ENCODE measurements at places on chromosomes 1 and 21.

DNA sequence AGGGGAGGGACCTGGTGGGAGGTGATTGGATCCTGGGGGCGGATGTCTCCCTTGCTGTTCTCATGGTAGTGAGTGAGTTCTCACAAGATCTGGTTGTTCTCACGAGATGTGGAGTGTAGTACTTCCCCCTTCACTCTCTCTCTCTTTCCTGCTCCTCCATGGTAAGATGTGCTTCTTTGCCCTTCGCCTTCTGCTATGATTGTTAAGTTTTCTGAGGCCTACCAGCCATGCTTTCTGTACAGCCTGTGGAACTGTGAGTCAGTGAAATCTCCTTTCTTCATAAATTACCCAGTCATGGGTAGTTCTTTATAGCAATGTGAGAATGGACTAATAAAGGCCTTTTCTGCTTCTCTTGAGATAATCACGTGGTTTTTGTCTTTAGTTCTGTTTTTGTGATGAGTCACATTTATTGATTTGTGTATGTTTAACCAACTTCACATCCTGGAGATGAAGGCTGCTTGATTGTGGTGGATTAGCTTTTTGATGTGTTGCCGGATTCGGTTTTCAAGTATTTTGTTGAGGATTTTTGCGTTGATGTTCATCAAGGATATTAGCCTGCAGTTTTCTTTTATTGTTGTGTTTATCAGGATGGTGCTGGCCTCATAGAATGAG, 45.5 kb downstream of the RABGAP1L start:
- DNase-seq: no peak

DNA sequence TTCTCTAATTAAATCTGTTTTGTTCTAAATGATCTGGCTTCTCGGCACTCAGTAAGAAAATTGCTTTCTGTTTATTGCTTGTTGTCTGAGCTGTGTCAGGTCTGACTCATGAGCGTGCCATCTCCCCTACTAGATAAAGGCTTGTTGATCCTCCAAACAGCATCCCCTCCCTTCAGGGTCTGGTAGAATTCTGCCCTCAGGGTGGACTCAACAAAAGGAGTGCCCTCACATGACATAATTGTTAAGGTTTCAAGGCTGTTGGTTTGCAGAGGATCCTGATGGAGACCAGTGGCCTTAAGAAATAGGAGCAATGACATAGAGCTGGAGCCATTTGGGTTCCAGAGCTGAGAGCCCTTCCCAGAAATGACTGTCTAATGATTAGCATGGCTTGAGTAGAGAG, 36.0 kb upstream of the ATP2B4 start:
- DNase-seq: no peak

- peak; percentile 14 for DNase-seq
These were observed 89.0 kb upstream of the PPM1J start for GRCh38 chr1:112803906-112804762.

- DNase-seq: no peak
These were observed 54.4 kb downstream of the DISC1 start for GRCh38 chr1:231681006-231681405.

- DNase-seq: no peak
These were observed 30.6 kb upstream of the NEK7 start for GRCh38 chr1:198125995-198126735.

DNA sequence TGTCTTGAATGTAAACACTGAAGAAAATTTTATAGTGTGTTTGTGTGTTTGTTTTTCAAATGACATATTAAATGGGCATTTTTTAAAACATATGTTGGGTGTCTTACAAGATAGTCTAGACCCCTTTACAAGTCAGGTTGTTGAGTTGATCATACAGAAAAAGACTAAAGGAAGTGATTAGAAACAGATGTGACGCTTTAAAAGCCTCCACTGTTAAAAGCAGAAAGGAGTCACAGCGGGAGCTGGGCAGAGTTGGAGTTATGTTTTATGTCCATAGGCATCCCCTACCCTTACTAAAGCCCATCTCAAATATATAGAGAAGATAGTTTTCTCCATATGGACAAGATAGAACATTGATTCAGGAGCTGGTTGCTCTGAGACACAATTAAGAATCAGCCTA, 393.9 kb downstream of the PLPP3 start:
- DNase-seq: no peak

DNA sequence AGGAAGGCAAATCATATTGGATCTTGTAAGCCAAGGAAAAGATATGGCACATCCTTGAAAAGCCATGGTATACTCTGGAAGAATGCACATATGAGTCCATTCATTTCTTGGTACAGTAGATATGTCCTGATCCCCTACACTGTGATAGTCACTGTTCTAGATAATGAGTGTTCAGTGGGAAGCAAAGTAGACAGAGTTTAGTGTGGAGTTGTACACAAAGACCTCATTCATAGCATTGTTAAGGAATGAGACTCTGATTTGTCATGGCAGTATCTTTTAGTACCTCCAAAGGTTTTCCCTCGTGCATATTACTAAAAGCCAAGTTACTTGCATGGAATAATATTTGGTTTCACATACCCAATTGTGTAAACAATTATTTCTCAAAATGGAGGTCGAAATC, 204.7 kb downstream of the NFIA start:
- DNase-seq: no peak

GRCh38 chr1:91523482-91523881, 22.8 kb downstream of the CDC7 start:
- no peak for DNase-seq

DNA sequence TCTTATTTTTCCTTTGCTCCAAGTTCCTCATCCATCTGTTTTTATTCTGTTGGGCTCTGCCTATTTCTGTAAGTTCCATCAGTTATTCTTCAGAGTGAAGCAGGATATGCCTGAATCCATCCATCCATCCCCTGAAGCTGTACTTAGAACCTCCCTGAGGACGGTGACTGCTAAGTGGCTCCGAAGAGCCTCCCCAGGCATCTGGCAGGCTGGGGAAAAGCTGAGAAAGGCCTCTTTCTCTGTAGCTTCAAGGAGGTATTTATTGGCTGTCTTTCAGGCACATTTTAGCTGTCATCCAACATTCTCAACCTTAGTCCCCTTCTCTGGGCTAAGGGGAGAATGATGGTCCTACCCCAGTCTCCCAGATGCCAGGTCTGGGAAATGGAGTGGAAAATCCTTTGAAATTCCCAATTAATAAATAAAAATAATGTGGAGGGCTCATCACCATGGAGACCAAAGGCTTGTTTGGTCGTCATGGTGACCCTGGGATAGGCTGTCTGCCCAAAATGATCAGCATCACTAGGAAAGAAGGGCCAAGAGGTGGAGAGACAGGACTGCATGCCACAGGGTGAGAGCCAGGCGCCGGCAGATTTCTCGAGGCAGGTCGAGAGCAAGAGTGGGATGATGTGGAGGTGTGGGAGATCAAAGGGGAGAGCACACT, 82.0 kb downstream of the UBIAD1 start:
- no peak for DNase-seq

- no peak for DNase-seq
These were observed 180.7 kb upstream of the SGIP1 start for GRCh38 chr1:66353257-66353656.

DNA sequence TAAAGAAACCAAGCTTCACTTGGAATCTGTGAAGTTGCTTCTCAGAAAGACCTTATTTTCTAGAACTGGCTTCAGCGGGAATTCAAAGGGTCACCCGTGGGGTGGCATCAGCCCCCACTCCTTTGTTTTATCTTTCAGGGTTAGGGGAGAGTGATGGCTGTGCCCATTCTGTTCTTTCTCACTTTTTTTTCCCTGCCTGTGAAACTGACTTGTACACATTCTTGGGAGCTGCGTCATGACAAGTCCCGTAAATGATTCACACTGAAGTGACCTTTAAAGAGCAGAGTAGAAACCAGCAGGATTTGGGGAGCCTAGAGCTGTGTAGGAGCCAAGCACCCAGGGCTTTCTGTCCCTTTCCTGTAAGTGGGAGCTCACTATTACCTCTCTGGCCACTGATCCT, 43.8 kb downstream of the SLC44A3 start:
- peak; percentile 45 for DNase-seq

- DNase-seq: no peak
These were observed 39.0 kb upstream of the ATP1A1 start for GRCh38 chr1:116334015-116334547.

GRCh38 chr1:3771108-3772026, 1.2 kb upstream of the SMIM1 start:
- DNase-seq: no peak

DNA sequence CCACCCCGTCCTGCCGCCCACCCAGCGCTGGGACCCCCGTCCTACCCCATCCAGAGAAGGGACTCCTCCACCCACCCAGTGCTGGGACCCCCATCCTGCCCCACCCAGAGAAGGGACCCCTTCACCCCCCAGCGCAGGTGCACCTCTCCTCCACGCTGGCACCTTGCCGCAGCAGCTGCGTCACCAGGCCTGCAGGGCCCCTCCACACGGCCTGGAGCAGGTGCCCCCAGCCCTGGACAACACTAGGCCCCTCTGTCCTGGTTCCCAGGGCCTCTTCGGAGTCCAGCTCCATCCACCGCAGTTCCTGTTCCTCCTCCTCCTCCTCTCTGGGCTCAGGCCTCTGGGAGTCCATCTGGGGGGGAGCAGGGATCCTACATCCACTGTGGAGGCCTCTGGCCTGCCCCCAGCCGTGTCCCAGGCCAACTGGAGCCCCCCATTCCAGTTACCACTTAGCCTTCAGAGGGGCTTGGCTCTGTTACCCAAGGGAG, 378 bp downstream of the ANKRD65 start:
- DNase-seq: no peak

DNA sequence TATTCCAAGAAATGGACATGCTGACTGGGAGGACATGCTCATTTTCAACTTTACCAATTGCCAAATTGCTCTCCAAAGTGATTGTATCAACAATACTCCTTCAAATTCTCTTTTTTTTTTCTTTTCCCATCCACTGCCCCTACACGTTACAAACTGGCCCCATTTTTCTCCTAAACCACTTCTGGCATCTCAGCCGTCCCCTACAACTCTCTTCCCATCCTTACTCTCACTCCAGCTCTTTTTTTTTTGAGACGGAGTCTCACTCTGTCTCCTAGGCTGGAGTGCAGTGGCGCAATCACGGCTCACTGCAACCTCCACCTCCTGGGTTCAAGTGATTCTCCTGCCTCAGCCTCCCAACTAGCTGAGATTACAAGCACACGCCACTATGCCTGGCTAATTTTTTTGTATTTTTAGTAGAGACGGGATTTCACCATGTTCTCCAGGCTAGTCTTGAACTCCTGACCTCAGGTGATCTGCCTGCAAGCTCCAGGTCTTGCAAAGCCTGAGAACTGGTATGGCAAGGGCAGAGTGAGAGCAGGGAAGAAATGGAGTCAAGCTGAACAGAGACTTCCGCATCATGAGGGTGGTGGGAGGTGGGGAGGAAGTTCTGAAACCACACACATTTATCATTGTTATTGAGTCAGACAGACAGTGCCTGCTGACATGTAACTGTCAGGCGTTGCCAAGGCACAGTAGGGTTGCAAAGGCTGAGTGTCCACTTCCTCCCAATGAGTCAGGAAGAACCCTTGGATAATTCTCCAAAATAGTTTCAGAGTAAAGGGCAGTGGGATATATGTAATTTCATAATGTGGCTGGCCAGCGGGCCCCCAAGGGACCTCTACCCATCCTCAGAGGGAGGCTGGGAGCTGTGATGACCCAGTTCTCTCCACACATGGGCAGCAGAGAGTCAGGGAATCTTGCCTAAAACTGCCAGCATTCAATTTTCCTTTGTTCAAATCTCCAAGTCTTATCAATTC, 17.4 kb downstream of the CELA3A start:
- DNase-seq: no peak

DNA sequence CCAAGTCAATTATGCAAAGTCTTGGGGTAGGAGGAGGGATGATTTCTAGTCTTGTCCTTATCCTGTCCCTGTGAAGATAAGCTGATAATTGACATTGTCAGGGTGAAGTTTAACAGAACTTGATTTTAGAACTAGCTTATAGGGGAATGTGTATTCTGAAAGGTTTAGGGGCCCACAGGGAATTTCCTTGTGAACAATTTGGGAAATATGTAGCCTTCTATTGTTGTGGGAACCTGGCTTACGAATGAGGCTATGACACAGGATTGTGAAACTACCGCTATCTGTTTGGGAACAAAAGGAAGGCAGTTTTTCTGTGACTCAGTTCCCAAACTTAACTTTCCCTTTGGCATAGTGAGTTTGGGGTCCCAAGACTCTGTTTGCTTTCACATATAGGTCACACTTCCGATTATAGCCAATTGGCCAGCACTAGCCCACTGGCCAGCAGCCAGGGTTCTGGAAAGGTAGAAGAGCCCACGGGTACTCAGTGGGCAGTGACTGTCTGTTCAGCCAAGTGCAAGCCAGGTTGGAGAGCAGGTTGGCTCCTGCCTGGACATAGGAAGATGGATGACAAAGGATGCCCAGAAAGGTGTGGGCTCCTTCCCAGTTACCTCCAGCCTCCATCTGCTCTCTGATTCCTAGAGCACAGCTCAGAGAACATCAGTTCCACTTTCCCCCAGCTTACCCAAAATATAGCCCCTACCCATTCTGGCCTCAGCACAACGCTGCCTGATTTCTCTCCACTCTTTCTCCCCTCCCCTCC, 35.5 kb downstream of the H3-3A start:
- no peak for DNase-seq

DNA sequence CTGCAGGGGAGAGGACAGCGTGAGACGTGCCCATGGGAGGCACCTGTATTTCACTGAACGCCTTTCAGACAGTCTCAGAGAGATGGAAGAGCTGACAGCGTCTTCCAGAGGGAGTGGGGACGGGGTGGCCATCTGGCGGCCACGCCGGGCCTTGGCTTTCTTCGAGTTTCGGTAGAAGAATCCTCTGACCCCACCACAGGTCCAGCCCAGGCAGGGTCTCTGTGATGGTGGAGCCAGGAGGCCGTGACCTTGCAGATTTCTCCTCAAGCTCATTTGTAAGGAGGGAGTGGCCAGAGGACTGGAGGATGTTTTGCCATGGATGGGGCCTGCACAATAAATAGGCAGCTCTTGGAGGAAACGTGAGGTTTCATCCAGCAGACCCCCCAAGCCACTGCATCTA, 47.6 kb upstream of the ADARB1 start:
- DNase-seq: no peak

- no peak for DNase-seq
These were observed 98.3 kb upstream of the CD55 start for GRCh38 chr1:207223162-207223561.

DNA sequence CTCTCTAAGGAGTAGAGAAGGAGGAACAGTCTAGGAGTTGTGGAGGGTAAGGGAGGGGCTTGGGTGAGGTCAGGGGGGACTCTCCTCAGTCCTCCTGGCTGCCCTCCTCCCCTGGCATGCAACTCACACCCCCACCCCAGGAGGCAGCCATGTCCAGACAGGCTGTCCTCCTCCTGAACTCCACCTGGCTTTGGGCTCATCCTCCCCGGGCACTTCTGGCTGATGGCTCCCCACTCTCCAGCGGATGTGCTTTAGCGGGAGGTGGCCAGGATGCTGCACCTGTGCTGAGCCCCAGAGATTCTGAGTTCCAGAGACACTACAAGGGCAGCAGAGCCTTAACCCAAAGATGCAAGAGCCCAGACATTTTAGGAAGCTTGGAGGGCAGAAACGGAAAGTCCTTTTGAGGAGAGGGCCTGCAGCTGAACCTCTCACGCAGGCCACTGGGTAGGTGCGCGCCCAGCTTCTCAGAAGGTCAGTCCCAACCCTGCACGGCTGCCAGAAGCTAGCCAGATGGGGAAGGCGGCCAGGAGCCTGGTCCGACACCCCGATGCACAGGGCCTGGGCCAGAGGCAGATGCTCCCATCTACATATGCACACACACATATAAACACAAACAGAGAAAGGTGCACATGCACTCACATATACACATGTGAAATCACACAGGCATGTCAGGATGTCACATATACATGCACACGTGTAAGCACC, 83.4 kb downstream of the PDE9A start:
- no peak for DNase-seq

Data from hypothalamus (tissue), 51 donors.